GM10248 (cell line): ENCODE measurements at places on chromosomes 5 and 9.

GRCh38 chr9:130371196-130371966 is 73.4 kb upstream of the ASS1 start:
- DNase-seq = no peak

DNA sequence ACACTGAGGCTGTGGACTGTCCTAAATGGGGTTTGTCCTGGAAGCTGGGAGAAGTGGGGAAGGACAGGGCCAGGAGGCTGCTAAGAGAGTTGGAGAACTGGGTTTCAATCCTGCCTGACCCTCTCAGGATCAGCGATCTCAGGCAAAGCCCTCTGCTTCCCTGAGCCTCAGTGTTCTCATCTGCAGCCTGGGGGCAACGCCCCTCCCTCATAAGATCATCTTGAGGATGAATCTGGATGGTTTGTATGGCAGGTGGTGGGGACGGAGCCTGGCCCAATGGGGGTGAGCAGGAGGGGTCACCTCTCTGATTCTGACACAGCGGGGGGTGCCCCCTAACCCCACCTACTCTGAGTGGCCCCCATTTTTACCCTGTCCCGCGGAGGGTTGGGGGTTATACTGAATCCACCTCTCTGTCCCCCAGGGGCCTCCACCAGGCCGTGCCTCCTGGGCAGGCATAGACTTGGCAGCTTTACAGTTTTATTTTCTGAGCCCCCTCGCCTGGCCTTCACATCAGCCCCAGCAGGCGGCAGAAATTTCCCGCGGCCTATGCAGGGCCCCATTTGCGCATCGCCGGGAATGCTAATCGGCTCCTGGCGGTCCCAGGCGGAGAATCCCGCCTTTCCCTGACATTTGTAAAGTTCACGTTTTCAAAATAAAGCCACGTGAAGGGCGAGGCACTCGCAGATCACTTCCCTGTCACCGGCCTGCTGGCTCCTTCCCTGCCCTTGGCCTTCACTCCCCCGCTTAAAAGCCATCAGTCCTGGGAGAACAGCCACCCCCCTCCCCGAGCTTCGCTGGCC is 17.8 kb upstream of the LAMC3 start:
- no peak for DNase-seq

- DNase-seq = peak; percentile 13
Observed at GRCh38 chr5:8908055-8908683, 637.7 kb downstream of the SEMA5A start.

GRCh38 chr9:37676411-37676830 is 25.7 kb downstream of the FRMPD1 start:
- DNase-seq = no peak

DNA sequence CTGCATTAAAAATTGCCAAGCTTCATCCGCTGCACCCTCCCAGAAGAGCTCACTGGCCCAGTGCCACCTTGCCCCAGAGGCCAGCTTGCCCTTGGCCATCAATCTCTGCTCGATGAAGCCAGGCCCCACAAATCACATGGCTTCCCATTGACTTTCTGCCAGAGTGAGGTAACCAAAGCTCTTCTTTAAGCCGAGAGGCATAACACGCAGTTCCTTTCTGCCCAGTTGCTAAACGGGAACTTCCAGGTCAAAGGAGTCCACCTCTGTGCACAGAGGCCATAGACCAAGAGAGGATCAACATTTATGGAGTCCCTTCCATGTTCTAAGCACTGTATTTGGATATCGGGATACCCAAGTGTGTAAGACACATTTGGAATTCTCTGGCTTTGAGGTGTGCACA is 208.8 kb downstream of the KIF4B start:
- no peak for DNase-seq

DNA sequence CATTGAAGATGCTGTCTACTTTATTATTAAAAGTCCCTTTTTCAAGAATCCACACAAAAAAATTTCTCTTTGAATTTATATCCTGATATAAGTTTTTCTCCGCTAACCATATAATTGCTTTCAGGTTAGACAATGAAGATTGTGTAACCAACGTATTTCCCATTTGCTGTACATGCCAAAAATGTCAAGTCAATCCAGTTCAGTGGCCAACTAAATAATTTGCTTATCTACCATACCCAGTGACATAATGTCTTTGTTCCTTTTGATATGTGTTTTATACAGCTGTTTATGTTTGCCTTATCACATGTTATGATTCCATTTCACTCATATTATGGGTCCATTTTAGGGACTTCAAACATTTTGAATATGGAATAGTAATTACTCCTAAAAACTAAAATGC is 349.9 kb downstream of the EFNA5 start:
- DNase-seq = no peak

GRCh38 chr9:115944166-115944948 is 209.2 kb upstream of the PAPPA start:
- no peak for DNase-seq

DNA sequence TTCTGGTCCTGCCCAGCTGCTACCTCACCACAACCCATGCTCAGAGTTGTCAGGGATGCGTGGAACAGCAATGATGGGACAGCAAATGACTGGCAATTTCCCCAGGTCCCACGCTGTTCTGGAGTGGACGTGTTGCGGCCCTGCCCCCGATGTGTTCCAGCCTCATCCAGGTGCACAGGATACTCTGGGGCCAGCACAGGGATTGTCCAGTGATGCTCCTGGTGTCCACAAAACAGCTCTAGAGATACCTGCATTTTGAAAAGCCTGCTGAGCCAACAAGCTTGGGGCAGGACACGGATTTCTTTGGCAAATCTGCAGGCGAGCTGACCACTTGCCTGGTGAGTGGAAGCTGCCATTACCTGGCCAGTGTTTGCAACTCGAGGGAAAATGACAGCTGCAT is 88.7 kb downstream of the ANKRD33B start:
- no peak for DNase-seq

DNA sequence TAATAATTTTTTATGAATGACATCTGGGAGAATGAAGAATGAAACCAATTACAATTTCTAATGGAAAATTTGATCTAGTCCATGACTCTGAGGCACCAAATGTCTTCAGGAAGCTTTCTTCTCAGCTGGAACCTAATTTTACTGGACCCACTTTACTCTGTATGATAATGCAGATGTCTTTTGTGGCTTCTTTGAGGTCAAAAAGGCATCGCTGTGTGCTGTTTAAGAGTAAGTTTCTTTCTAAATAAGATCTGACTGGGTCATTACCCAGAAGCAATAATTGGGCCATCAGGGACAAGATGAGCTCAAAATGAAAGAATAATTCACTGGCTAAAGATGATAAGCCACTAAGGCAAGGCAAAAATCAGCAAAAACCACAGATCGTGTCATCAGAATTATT is 633.4 kb downstream of the PSAT1 start:
- DNase-seq = no peak

DNA sequence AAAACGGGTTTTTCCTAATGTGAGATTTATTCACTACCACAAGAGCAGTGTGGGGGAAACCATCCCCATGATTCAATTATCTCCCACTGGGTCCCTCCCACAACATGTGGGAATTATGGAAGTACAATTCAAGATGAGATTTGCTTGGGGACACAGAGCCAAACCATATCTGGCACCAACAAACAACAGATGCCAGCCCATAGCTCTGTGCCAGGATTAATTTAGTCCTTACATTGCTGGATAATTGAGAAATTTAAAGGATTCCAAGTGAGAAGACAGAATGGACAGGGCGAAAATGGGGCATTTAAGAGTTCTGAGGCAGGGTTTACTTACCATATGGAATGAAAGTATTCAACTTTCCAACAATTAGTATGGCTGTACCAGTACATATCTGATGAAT is 30.8 kb upstream of the DNAH5 start:
- no peak for DNase-seq

- DNase-seq = no peak
Observed at GRCh38 chr5:3024554-3024953, 273.1 kb upstream of the IRX2 start.

DNA sequence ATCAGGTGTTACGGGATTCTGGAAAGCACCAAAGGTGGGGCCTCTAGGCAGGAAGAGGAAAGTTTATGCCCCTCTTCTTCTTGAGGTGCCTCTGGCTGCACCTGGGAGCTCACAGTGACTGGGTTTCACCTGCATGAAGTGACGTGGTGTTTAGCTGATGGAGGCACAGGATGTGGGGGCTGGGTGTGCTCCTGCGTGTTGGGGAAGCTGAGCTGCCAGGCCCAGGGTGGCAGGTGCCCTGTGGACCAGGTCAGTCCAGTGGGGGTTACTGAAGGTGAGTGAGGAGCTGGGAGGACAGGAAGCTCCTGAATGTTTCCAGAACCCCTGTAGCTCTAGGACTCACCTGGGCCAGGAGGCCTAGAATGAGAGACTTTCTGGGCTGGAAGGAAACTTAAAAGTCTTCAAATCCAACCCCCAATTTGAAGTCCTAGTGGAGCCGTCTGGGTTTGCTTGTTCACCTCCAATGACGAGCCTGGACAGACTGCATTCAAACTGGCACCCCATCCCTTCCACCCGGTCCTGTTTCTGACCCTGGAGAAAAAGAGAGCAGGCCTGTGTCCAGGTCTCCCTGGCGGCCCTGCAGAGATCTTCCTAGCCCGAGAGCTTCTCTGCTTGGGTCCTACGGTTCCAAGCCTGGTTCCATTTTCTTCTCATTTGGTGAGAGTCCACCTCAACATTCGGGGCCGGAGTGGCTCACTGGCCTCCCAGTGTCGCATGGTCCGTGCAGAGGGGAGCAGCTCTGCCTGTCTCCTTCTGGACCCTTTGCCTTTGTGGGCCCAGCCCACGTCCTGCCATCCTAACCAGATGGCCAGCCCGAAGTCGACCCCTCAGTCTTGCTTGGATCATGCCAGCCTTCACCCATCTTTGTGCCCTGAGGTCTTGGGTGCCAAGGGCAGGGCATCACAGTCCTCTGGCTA is 22.3 kb downstream of the TRAF1 start:
- no peak for DNase-seq

GRCh38 chr9:100427366-100428263 is 672 bp downstream of the MSANTD3 start:
- no peak for DNase-seq

DNA sequence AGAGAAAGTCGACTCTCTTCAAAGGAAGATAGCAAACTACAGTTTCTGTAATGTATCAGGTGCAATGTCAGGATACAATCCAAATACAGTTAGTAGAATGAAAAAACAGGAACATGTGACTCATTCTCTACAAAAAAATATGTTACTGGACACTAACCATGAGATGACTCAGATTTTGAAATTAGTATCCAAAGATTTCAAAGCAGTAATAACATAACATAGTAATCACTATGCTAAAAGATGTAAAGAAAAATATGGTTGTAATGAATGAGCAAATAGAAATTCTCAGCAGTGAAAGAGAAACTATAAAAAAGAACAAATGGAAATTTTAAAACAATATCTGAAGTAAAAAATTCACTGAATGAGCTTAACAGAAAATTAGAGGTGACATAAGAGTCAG is 42.3 kb downstream of the SHOC1 start:
- no peak for DNase-seq

- no peak for DNase-seq
Observed at GRCh38 chr5:150075233-150075632, 11.1 kb downstream of the CSF1R start.

DNA sequence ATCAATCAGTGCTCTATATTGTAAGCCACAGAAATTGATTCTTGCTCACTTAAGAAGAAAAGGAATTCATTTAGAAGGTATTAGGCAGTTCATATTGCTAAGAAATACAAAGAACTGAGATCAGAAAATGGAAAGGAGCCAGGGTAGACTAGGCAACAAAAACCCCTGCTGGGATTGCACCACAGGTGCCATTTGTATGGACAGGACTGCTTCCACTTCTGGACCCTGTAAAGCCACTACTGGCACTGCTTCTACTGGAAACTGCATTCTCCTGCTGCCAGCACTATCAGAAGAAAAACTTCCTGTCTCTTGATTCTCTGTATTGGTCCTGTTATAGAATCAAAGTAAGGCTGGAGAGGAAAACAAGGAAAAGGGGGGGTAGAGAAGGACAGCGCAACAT is 45.9 kb downstream of the CERT1 start:
- DNase-seq = no peak

DNA sequence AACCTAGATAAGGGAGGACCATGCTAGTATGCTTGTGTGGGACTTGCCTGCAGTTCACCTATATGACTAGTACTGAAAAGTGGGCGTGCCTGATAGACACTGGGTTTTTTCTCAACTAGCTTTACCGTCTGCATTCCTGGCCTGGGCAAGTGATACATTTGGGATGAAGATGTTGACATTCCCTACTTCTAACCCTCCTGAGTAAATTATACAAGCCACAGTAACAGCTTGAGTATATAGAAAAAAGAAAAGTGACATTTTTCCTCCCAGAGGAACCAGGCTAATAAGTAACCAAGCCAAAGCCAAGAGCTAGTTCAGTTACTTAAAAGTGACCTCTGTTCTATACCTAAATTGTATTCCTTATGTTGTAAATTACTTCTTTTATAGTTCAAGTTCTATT is 153.8 kb upstream of the CYLC2 start:
- no peak for DNase-seq

GRCh38 chr9:130361873-130362362 is 82.8 kb upstream of the ASS1 start:
- DNase-seq = no peak

- DNase-seq = no peak
Observed at GRCh38 chr5:67581203-67581602, 384.6 kb upstream of the CD180 start.

DNA sequence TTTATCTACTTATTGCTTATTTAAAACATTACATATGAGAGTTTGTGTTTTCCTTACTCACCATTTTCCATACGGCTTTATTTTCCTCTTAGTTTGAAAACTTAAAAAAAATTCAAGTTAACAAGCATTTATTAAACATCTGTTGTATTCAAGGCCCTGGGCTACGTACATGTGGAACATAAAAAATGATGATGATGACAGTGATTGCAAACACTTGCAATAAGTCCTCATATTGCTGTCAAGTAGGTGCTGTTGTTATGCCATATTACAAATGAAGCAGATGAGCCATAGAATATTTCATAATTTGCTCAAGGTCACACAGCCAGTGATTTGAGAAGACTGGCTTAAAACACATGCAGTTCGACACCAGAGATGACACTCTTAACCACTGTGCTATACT is 180.6 kb downstream of the COMMD10 start:
- no peak for DNase-seq

GRCh38 chr5:81848362-81848880 is 97.5 kb upstream of the SSBP2 start:
- no peak for DNase-seq

- DNase-seq = no peak
Observed at GRCh38 chr5:172696171-172696849, 55.2 kb downstream of the NEURL1B start.

- no peak for DNase-seq
Observed at GRCh38 chr5:18000744-18001143, 366.5 kb downstream of the TAF11L14 start.

- DNase-seq = no peak
Observed at GRCh38 chr5:164431634-164432304, 926.4 kb downstream of the MAT2B start.

GRCh38 chr9:14766299-14766698 is 43.8 kb upstream of the CER1 start:
- DNase-seq = no peak

GRCh38 chr5:31362931-31363568 is 168.8 kb downstream of the DROSHA start:
- no peak for DNase-seq

- DNase-seq = no peak
Observed at GRCh38 chr9:133489253-133490190, 10.6 kb upstream of the SLC2A6 start.

- peak; percentile 38 for DNase-seq
Observed at GRCh38 chr5:41748631-41749030, 121.6 kb downstream of the OXCT1 start.

- no peak for DNase-seq
Observed at GRCh38 chr9:131986576-131986975, 93.1 kb downstream of the MED27 start.
